ENCODE measurements at places on chromosomes 6 and 20.

- DNase-seq, result no peak
Observed at GRCh38 chr20:59603781-59604541, at the start of gene PHACTR3. Gene PHACTR3, plus strand, starts transcription at chr20:59604540. Its CDS starts 475 bp downstream, at chr20:59605015.

GRCh38 chr20:41004531-41005360 lies 23.9 kb upstream of the TOP1 start:
- peak; percentile 76 for DNase-seq

DNA sequence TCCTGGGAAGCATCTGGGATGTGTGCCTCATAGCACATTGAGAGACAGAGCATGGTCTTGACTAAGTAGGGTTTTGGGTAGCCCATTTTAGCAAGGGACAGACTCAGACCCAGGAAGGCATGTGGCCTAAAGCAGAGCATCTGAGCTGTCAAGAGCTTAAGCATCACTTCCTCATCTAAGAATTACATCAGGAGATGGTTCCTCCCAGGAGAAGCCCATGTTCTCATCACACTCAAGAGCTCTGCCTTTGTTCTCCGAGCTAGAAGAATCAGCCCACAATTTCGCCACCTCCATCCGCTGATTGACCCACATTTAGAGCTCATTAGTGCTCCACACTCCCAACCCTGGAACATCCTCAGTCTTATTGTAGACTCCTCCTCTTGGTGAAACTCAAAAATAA lies 68.3 kb downstream of the NPEPL1 start:
- DNase-seq, result no peak

GRCh38 chr6:3077430-3077829 lies 9.1 kb downstream of the RIPK1 start:
- no peak for DNase-seq

GRCh38 chr6:116524236-116524635 lies 12.8 kb downstream of the CALHM5 start:
- DNase-seq, result no peak

DNA sequence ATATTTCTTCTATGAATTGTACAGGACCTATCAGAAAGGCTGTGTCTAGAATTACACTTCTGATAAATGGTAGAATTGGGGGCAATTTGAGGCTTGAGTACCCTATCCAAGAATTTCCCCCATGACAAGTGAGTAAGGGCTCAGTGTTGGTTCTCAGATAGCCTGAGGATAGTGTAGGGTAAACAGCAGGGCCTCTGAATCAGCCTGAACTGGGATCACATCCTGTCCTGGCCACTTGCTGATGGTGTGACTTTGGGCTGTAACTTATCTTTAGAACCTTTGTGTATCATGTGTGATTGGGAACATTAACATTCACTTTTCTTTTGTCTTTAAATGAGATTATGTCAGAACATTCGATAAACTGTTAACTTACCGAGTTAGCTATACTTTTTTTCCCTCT lies 151.0 kb downstream of the CLIC5 start:
- DNase-seq, result no peak

DNA sequence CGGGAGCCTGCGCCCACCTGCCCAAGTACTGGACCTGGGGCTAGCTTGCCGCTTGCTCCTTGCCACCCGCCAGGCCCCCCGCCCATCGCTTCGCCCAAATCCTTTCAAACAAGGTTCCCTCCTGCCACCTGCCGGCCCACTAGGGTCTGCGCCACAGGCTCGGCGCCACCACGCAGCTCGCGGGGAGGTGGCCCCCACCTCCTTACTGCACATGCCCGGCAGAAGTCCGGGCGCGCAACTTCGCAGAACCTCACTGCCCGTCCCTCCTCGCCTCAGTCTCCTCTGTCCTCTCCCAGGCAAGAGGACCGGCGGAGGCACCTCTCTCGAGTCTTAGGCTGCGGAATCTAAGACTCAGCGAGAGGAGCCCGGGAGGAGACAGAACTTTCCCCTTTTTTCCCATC lies 11.2 kb downstream of the GNAS-AS1 start:
- DNase-seq, result no peak

DNA sequence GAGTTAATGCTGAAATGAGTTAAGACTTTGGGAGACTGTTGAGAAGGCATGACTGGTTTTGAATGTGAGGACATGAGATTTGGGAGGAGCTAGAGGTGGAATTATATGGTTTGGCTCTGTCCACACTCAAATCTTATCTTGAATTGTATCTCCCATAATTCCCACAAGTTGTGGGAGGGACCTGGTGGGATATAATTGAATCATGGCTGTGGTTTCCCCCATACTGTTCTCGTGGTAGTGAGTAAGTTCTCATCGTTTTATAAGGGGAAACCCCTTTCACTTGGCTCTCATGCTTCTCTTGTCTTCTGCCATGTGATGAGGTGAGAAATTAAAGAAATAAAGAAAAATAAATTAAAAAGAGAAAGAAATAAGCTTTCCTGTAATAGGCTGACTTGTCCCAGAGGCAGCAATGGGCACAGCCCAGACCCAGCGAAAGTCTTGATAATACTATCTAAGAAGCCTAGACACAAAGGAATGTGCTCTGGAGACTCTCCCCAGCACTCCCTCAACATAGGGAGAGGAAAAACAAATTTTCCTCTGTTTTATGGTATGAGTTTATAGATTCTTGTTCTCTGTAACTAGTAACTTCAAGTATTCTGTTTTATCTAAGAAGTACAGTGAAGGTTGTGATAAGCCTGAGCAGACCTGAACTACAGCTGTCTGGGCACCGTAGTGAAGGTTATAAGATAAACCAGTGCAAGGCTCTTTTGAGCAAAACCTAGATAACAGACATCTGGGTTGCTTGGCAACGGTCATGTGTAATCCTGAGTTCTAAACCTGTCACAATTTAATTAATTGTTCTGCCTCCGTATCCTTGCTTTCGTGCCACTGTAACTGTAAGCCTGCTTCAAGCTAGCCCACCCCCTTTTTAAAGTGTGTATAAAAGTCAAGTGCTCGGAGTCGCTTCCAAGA lies 88.9 kb upstream of the ECI2 start:
- no peak for DNase-seq

DNA sequence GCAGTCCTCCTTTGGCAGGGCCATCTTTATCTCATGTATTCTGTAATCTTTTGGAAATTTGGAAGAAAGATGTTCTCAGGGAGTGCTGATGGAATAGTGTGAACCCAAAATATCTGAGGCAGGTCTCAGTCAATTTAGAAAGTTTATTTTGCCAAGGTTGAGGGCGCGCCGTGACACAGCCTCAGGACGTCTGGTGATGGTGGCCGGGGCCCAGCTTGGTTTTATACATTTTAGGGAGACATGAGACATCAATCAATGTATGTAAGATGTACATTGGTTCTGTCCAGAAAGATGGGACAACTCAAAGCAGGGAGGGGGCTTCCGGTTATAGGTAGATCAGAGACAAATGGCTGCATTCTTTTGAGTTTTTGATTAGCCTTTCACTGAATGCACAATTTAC lies 89.8 kb downstream of the ERMARD start:
- DNase-seq, result no peak

DNA sequence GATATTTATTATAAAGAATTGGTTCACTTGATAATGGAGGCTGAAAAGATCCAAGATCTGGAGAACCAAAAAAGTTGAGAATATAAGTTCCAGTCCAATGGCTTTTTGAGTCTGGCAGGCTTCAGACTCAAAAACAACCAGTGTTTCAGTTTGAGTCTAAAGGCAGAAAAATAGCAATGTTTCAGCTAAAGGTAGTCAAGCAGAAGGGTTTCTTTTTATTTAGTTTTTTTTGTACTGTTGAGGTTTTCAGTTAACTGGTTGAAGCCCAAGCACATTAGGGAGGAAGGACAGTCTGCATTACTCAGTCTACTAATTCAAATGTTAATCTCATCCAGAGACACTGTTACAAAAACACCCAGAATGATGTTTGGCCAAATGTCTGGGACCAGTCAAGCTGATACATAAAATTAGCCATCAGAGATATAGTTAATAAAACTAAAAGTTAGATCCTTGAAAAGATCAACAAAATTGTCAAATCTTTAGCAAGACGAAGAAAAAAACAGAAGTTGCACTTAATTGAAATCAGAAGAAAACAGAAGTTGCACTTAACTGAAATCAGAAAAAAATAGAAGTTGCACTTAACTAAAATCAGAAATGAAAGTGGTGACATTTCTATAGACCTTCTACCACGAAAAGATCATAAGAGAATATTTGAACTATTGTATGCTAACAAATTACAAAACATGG lies 980.3 kb upstream of the FLRT3 start:
- no peak for DNase-seq

- no peak for DNase-seq
Observed at GRCh38 chr6:101582792-101583191, 189.3 kb downstream of the GRIK2 start.

DNA sequence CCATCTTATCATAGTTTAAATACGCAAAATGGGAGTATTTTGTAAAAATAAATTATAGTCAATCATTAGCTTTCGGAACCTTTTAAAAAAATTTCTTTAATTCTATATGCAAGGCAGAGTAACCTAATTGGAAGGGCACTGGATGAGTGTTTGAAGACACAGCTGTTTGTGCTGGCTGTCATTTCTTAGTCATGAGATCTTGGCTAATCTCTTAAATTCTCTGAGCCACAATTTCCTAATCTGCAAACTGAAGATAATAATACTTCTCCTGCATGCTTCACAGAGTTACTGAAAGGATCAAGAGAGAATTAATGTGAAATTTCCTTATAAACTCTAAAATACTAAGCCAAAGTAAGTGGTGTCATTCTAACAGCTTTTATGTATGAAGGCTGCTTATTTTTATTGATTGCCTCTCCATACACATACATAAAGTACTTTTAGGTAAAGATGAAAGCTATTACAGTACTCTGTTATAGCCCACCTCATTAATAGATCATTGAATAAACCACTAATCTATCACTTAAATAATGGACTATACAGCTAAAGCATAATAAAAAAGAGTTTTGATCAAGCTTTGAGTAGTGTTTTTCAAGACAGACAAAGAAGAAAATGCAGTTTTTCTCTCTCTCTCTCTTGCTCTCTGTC lies 383.7 kb upstream of the IRAK1BP1 start:
- no peak for DNase-seq

DNA sequence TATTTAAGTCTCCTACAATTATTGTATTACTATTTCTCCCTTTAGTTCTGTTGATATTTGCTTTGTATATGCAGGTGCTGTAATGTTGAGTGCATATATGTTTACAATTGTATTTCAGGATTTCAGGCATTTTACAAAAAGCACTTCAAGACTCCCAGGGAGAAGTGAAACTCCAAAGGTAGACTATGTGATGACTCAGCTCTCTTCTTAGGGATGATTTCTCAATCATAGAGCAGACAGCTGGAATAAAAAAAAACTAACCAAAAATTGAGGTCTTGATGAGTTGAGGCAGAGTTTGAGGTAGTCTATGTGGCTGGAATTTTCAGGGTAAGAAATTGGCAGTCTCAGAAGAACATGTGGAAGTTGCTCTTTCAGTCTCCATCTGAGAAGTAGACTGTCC lies 786.1 kb downstream of the TFAP2A start:
- DNase-seq, result no peak

DNA sequence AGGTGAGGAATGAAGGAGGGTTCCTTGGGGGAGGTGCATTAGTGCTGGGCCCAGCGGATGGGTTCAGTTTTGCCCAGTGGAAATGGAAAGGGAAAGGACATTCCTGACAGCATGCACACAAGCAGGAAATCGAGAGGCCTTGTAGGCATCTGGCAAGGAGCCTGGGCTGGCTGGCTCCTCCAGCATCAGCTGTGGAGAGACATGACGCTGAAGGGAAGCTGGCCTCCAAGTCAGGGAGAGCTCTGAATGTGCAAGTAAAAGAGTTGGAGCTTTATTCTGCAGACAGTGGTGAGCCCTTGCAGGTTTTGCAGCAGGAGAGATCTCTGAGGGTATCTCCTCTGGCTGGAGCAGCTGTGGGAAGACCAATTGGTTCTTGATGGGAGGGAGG lies 154.3 kb downstream of the MRPL14 start:
- no peak for DNase-seq

DNA sequence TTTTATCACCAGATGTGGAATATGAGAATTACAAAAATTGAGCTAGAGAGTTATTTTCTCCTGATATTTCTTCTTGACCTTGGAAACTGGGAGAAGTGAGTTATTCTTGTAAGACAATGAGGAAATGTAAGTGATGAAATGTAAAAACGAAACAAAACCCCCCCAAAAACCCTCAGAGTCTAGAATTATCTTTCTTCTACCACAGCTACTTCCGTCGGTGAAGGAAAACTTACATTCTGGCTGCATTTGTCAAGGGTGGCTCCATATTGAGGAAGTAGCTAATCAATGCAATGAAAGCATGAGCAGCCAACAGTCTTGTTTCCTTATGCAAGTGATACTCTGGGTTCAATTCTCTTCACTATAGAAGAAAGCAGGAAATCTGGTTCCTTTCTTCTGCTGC lies 661.7 kb upstream of the CITED2 start:
- DNase-seq, result no peak

DNA sequence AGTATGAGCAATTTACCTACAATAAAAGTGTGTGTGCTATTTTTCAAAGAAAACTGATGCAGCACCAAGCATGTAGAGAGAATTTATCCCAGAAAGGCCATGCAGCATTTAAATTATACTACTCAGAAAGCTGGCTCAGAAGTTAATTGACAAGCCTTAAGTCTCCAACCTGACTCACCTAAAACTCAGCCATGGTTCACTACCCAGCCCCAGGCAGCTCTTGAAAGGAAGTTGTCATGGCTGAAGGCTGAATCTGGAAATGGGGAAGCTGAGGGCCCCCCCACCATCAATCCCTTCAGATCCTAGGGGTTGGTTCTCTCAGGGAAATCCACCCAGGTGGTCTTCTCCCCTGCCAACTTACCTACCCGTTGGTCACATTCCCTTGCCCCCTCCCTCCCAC lies 19.7 kb downstream of the PPIL6 start:
- DNase-seq, result no peak

DNA sequence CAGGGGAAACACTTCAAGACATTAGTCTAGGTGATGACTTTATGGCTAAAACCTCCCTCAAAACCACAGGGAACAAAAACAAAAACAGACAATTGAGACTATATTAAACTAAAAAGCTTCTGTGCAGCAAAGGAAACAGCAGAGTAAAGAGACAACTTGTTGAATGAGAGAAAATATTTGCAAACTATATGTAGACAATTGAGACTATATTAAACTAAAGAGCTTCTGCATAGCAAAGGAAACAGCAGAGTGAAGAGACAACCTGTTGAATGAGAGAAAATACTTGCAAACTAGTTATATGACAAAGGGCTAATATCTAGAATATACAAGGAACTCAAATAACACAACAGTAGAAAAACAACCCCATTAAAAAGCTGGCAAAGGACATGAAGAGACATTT lies 136.4 kb downstream of the IBTK start:
- DNase-seq, result no peak

GRCh38 chr6:11164717-11165646 lies 53.5 kb upstream of the ERVFRD-1 start:
- no peak for DNase-seq

DNA sequence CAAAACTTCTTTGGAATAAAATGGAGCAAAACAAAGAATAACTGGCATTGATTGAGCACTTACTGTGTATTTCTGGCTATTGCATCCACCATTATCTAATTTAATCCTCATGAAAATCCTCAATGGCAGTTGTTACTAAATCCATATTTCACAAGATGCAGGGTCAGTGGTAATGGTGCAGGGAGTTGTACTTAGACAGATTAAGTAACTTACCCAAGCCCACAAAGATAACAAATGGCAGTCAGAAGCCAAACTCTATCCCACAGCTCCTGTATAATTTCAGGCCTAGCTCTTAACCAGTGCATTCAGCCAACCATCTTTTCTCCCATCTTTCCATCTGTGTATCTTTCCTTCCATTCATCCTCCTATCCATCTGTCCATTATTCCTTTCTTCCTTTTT lies 29.3 kb upstream of the SSTR4 start:
- DNase-seq, result no peak
